ENCODE measurements at places on chromosomes 7 and 10.
A peak's percentile ranks its signal among the peaks of the same experiment; 100 is the strongest.

DNA sequence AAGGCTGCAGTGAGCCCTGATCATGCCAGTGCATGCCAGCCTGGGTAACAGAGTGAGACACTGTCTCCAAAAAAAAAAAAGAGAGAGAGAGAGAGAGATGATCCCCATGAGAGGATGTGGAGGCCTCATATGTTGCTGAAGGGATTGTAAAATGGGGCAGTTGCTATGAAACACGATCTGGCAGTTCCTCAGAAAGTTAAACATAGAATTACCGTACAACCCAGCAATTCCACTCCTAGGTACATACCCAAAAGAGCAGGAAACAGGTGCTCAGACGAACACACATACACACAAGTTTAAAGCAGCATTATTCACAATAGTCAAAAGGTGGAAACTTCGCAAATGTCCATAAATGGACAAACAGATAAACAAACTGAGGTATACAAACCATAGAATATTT lies 27.4 kb upstream of the CYTH3 start:
- DNase-seq: no peak

DNA sequence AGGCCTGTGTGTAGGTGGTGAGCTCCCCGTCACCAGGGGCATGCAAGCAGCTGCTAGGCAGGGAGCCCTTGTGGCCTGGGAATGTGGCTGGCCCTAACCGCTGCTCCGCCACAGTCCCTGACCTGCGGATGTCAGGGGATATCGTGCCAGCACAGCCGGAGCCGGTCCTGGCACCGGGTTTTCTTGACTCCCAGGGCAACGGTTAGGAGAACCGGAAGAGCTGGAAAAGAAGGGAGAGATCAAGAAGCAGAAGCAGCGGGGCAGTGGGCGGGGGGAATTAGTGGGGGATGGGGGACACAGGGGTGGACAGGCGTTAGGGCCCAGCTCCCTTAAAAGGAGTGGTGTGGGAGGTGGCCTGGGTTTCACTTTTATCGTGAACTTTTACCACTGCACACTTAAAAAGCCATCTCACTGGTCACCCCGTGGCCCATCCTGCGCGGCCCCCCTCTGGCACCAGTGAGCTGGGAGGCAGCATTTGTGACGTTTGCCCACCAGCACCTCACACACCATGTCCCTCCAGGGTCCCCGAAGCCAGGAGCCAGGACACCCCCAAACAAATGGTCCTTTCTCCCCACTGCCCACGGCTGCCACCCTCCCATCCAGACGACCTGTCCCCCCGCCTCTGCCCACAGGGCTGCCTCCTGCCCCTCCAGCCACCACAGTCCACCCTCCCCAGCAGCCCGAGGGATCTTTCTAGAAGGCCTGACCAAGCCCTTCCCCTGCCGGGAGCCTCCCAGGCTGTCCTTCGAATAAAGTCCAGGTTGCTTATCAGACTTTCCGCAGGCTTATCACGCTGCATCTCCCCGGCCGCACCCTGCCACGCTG lies 1.8 kb upstream of the MICALL2 start:
- peak; percentile 90 for DNase-seq

- DNase-seq: no peak
Observed at GRCh38 chr7:47465191-47465590, 116.7 kb downstream of the TNS3 start.

DNA sequence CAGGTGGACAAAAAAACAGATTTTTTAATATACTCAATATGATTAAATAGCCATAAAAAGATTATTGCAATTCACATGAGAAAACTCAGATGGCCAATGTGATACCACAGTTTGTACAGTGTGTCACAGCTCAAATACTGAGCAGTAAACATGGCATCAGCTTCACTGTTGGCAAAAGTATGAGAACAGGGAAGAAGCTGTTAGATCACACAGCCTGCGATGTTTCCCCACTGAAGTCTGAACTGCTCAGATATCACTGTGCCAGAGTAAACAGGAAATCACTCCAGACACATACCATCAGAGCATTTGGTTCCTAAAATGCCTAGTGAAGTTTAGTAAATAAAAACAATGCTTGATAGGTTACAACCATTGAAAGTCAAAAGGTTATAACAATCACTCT lies 347.8 kb downstream of the ETV1 start:
- DNase-seq: no peak

DNA sequence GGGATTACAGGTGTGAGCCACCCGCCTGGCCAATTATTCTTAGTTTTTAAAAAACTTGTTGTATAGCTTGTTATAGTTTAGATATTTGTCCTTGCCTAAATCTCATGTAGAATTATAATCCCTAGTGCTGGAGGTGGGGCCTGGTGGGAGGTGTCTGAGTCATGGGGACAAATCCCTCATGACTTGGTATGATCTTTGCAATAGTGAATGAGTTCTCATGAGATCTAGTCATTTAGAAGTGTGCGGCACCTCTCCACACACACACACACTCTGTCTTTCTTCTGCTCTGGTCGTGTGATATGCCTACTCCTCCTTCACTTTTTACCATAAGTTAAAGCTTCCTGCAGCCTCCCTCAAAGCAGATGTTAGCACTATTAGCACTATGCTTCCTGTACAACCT lies 37.2 kb downstream of the FAM149B1 start:
- no peak for DNase-seq

DNA sequence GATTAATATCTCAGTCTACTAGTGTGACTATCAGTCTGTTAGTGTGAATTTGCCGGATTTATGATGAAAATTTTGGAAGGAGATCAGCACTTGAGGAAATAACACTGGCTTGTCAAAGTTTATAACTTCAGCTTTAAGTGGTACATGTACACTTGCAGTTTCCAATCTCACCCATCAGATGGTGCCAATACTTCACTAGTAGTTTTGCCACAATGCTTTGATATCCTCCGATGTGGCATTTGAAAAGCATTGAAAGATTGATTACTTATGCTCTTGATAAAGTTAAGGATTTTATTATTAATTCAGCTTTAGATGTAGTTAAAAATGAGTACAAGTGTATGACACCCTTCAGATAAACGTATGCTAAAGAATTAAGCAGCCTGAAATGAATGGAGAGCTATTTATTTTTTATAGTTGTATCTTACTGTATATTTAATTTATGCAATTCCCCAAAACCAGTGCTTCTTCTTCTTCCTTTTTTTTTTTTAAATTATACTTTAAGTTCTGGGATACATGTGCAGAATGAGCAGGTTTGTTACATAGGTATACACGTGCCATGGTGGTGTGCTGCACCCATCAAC lies 98.2 kb downstream of the ANLN start:
- DNase-seq: peak; percentile 35

DNA sequence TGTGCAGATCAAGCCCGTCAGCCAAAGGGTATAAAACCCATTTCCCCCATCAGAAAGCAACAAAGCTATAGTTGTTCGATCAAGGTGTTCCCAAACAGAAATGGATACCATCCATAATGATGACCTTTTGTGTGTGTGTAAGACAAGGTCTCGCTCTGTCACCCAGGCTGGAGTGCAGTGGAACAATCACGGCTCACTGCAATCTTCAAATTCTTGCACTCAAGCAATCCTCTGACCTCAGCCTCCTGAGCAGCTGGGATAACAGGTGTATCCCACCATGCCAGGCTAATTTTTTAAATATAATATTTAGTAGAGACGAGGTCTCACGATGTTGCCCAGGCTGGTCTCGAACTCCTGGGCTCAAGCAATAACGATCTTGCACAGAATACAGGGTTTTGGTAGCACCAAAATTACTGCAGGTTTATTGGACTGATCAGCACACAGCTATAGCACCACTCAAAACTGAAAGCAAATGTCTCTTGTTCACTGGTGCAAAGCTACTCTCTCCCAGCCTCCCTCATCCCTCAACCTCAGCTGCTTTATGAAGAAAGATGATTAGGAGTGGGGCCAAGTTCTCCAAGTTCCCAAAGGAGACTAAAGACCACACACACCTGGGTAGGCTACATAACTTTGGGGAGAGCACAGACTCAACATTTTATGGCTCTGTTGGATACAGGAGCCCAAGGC lies 80.5 kb downstream of the ABI1 start:
- DNase-seq: no peak

DNA sequence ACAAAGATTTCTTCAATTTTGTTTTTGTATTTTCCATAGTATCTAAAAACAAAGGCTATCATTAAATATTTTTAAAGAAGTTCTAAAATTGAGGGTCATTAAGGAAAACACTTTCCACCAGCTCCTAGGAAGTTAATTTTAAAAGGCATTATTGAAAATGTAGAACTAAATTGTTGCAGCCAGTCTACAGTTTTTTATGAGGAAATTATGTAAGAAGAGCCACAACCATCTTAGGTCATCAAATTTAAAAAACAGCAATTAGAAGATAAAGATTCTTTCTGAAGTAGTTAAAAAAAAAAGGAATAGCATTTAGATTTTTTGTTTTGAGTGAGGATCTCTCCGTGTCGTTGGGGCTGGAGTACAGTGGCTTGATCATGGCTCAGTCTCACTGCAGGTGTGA lies 161.7 kb downstream of the NRBF2 start:
- DNase-seq: no peak

GRCh38 chr7:42020061-42020460 lies 216.9 kb downstream of the GLI3 start:
- no peak for DNase-seq

- DNase-seq: no peak
Observed at GRCh38 chr10:28967031-28967430, 289.7 kb downstream of the BAMBI start.

DNA sequence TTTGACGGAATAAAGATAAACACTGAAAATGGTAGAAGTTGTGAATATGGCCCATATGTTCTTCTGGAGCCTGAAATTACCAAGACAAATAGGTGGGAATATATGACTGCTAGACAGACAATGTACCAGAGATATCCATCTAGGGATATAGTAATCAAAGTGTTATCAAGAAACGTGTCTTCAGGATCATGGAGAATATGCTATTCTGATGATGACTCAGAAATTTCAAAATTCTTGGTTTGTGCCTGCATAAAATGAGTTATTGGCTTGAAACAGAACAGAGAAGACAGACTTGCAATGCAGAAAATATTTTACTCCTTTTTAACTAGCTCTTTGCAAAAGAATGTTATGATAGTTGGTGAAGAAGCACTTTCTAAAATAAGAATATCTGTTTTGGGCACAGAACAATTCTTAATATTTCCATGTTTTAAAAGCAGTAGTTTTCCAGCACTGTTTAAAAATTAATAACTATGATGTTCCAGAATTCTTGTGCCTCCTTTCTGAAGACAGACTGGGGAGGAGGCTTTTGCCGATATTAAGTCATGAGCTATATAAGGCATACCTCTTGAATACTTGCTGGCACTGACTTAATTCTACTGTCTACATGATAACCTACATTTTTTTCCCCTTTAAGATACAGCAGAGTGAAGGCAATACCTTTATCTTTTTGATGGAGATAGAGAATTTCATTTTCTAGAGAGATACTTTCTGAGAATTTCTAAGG lies 34.4 kb upstream of the CABCOCO1 start:
- no peak for DNase-seq

DNA sequence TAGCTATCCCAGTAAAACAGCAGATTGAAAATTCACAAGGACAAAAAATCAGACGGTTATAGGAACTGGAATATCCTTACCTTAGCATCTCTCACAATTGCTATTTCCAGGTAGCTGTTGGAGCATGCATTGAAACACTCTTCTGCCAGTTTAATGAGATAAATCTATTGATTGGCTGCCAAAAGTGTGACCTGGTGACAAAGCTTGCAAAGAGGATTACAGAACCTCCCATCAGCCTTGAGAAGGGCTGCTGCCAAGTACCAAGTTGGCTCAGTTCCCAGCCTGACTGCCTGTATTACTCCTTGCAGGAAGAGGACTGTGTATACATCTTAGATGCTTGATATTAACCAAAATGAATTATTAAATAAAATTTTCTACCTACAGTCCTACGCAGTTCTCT lies 5.1 kb downstream of the PRLHR start:
- no peak for DNase-seq

DNA sequence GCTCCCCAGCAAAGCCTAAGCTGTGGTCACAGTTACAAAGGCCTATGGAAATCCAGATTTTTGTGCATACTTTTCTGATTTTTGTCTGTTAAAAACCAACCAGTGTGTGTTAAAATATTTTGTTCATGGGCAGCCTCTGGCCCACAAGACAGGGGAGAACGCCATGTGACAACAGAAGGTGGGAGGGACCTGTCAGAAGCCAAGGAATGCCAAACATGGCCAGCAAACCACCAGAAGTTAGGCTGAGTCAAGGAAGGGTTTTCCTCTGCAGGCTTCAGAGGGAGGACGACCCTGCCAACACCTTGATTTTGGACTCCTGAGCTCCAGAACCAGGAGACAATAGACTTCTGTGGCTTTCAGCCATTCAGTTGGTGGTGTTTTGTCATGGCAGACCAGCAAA lies 127.3 kb downstream of the CUL2 start:
- no peak for DNase-seq

GRCh38 chr7:31102973-31103850 lies 51.1 kb downstream of the ADCYAP1R1 start:
- DNase-seq: no peak

- no peak for DNase-seq
Observed at GRCh38 chr10:110613341-110613995, 30.7 kb upstream of the RBM20 start.

DNA sequence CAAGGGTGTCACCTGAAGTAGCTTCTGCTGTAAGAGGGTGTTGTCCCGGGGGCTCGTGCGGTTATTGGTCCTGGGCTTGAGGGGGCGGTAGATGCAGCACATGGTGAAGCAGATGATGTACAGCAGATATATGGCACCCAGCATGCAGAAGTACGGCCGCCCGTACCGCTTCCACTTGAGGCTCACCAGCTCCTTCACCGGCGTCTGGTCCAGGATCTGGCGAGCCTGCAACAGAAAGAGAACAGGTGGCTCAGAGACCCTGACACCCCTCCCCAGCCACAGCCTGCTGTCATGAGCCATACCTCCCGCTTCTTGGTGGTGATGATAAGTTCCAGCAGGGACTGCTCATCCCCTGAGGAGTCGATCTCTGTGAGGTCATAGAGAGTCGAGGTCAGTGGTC lies 10.1 kb downstream of the TRPV6 start:
- DNase-seq: no peak

- no peak for DNase-seq
Observed at GRCh38 chr7:18901982-18902421, 215.4 kb downstream of the TWIST1 start.

GRCh38 chr10:49119746-49120145 lies 4.4 kb upstream of the VSTM4 start:
- DNase-seq: no peak

DNA sequence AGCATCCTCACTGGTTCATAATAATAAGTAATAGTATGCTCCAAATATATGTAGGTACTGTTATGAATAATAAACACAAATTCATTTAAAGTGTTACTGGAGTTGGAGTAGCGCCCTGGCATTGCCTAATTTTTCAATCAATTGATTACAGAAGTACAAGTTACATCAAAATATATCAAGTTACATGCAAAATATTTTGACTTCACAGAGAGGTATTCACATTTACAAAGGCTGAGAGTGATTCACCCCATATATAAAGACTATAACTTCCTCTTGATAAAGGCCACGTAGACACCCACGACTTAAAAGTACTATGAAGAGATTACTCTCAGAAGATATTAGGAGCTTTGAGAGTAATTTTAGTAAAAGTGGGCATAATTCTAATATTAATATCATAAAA lies 13.6 kb upstream of the COL17A1 start:
- no peak for DNase-seq

GRCh38 chr7:135672560-135673359 lies 10.4 kb downstream of the STMP1 start:
- DNase-seq: peak; percentile 32

- no peak for DNase-seq
Observed at GRCh38 chr10:118374404-118374803, 32.3 kb upstream of the FAM204A start.

- DNase-seq: no peak
Observed at GRCh38 chr10:118742782-118743181, 12.0 kb downstream of the CACUL1 start.

Measured in colonic mucosa (tissue), 4 donors.